ENCODE measurements at places on chromosomes 12 and 14. TPM values are rescaled to one million over a fixed set of nuclear protein-coding genes. Genes with fewer than 3 reads are reported as not detected.

The RBP5 gene
- total RNA-seq: not detected

The ANKS1B gene
- total RNA-seq: not detected

The FBRSL1 gene
- 4.0 TPM for total RNA-seq

The REC8 gene
- 2.6 TPM for total RNA-seq

The ADAM21 gene
- 0.30 TPM for total RNA-seq

The PFKM gene
- total RNA-seq: 98.5 TPM

The DDN gene
- 0.15 TPM for total RNA-seq

The DAO gene
- not detected for total RNA-seq

The P2RX2 gene
- total RNA-seq: not detected

The TMEM132C gene
- not detected for total RNA-seq

Data from epithelial cell of umbilical artery (primary cell).